ENCODE measurements at places on chromosomes 2 and 18. TPM values are rescaled to one million over a fixed set of nuclear protein-coding genes. Genes with fewer than 3 reads are reported as not detected.

The OR6B2 gene
- total RNA-seq, result not detected

The SERPINB11 gene
- not detected for total RNA-seq

The AGAP1 gene
- total RNA-seq, result 35.5 TPM

The CCL20 gene
- total RNA-seq, result 0.45 TPM

The PCARE gene
- not detected for total RNA-seq

The SERPINB13 gene
- total RNA-seq, result not detected

The ZC3H15 gene
- total RNA-seq, result 46.4 TPM

The MSH2 gene
- 21.0 TPM for total RNA-seq

The BMP10 gene
- not detected for total RNA-seq

The ZAP70 gene
- total RNA-seq, result 0.41 TPM

The TGFA gene
- total RNA-seq, result 0.25 TPM

The CCDC178 gene
- total RNA-seq, result not detected

The IL1RL1 gene
- not detected for total RNA-seq

The ERFE gene
- 1.8 TPM for total RNA-seq

The TTC39C gene
- 11.2 TPM for total RNA-seq

The DLGAP1 gene
- 6.0 TPM for total RNA-seq

The POTEI gene
- total RNA-seq, result 0.07 TPM

The ABCB11 gene
- total RNA-seq, result not detected

The KCNG2 gene
- total RNA-seq, result not detected

The MC5R gene
- total RNA-seq, result not detected

The IL18R1 gene
- 0.49 TPM for total RNA-seq

The HAAO gene
- total RNA-seq, result 8.2 TPM

The DQX1 gene
- total RNA-seq, result not detected

The RGPD3 gene
- total RNA-seq, result not detected

The SH3RF3 gene
- 58.8 TPM for total RNA-seq

The CNGA3 gene
- not detected for total RNA-seq

The C2orf68 gene
- 21.3 TPM for total RNA-seq

The ZNF521 gene
- 29.7 TPM for total RNA-seq

The SS18 gene
- 86.7 TPM for total RNA-seq

The ADRA2B gene
- total RNA-seq, result not detected

The LRP1B gene
- total RNA-seq, result 0.65 TPM

The CREG2 gene
- not detected for total RNA-seq

The MYO5B gene
- total RNA-seq, result 0.97 TPM

The ADGRF3 gene
- total RNA-seq, result 0.10 TPM

The HSBP1L1 gene
- total RNA-seq, result 0.99 TPM

The CD8B2 gene
- total RNA-seq, result not detected

The SLC9A4 gene
- not detected for total RNA-seq

The CYP1B1 gene
- total RNA-seq, result 135 TPM

The DES gene
- total RNA-seq, result 0.70 TPM

The ASPRV1 gene
- 1.2 TPM for total RNA-seq

The RAD51AP2 gene
- not detected for total RNA-seq

The DLX2 gene
- 5.7 TPM for total RNA-seq

The XDH gene
- total RNA-seq, result 0.23 TPM

The OSBPL6 gene
- total RNA-seq, result 6.5 TPM

The IL1RL2 gene
- total RNA-seq, result 0.46 TPM

The USP34 gene
- 104 TPM for total RNA-seq

The CCDC141 gene
- not detected for total RNA-seq

The PARD6G gene
- 10.9 TPM for total RNA-seq

The FER1L5 gene
- not detected for total RNA-seq

The SPHKAP gene
- not detected for total RNA-seq

The C1QL2 gene
- total RNA-seq, result not detected
